HFFc6 (cell line): ENCODE measurements at places on chromosomes 6 and 20. TPM values are rescaled to one million over a fixed set of nuclear protein-coding genes. Genes with fewer than 3 reads are reported as not detected.

- DNase-seq, result no peak
Measured at GRCh38 chr6:128333581-128334223, 186.7 kb downstream of the PTPRK start.

DNA sequence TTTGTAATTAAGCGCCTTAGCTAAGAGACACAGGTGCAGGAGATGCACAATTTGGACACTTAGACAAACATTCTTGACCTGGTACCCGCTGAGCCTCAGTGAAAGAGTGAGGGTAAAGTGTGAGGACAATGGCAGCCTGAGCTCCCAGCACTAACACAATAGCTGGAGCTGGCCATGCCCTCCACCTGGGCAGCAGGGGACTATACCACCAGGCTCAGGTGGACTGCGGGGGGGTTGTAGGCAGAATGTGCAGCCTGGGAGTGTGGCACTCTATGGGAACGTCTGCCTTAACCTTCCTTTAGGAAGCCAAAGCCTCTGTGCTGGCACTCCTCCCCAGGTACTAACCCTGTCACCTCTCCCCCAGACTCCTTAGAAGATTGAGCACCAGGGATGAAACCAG, 23.6 kb downstream of the PRKN start:
- no peak for DNase-seq

- DNase-seq, result no peak
Measured at GRCh38 chr20:49544535-49544934, 23.4 kb downstream of the PTGIS start.

MYO6 gene
- 19.7 to 20.6 TPM (median 20.3 TPM) in 3 replicates for total RNA-seq

DNA sequence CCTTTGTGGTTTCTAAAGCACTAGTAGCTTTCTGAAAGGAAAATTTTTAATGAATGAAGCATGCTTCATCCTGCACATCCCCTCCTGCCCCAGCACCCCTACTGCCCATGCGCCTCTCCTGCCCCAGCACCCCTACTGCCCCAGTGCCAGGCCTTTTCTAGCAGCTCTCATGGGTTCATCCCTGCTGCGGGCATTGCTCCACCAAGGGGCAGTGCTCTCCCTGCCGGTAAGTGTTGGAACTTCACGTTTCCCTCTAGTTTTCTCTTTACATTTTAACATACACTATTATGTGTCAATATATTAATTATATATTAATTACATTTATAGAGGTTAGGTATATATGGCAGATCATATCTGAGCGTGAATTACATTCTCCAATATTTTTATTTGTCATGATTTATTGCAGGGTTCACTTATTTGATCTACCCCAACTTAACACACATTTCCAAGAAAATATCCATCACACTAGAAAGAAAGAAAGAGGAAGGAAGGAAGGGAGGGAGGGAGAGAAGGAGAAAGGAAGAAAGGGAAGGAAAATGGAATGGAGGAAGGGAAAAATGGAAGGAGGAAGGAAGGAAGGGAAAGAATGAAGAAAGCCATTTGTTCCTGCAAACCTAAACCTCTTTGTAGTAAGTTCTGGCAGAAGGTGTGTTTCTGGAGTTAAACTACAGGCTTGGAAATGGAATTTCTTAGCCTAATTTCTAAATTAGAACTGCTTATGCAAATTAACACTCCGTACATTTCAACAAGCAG, 46.8 kb downstream of the CEP43 start:
- DNase-seq, result no peak

- no peak for DNase-seq
Measured at GRCh38 chr6:113819169-113819830, 37.8 kb upstream of the MARCKS start.

GRCh38 chr20:63383556-63383955, 22.4 kb upstream of the CHRNA4 start:
- no peak for DNase-seq

DNA sequence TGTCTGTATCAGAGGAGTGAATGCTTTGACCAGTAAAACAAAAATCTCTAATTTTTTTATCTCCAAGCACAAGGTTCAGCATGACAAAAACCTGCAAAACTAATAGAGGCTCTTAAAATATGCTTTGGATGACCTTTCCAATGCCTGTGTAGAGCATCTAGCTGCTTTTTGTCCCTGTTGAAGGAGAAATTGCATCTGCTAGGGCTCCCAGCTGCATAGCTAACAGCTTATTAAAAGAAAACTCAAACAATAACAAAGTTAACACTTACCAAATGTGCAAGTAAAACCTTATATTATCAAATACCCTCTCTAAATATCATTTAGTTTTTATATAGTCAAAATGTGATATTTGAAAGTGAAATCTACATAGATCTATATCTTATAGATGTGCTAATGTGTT, 378.6 kb downstream of the CD109 start:
- no peak for DNase-seq

DNA sequence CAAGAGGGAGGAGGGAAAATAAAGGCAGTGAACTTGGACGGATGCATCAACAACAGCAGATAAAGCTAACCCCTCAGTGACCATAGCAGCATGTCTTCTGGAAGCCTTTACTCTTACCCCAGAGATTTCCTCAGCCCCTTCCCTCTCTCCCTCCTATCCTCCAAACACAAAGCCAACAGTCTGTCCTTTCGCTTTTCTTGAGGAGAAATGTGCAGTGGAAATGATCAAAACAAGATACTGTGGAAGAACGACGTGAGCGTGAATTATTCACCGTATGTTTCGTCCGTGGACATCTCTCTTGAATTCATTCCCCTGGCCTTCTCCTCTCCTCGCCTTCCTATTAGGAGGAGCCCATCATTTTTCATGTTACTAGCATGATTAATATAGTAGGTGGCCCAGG, 8.5 kb downstream of the NRN1 start:
- no peak for DNase-seq

- DNase-seq, result no peak
Measured at GRCh38 chr6:158620963-158621693, 23.4 kb downstream of the DYNLT1 start.

- no peak for DNase-seq
Measured at GRCh38 chr6:45450831-45451230, 73.1 kb upstream of the SUPT3H start.

GRCh38 chr6:121764493-121764892, 329.0 kb downstream of the GJA1 start:
- no peak for DNase-seq

DNA sequence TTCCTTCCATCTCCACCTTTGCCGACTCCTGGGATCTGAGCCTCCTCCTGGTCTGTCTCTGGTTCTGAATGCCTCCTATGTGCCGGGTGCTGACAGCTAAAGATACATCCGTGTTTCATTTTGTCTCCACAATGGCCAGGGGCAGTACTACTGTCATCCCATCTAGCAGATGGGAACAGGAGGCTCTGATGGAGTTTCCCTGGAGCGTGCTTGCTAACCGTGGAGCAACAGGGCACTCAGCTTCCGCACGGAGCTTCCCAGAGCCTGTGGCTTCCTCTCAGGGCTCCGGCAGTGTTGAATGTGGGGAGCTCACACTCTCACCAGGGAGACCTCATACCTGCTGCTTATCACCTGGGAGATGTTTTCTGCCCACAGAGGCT, 11.9 kb upstream of the NPBWR2 start:
- no peak for DNase-seq

DNA sequence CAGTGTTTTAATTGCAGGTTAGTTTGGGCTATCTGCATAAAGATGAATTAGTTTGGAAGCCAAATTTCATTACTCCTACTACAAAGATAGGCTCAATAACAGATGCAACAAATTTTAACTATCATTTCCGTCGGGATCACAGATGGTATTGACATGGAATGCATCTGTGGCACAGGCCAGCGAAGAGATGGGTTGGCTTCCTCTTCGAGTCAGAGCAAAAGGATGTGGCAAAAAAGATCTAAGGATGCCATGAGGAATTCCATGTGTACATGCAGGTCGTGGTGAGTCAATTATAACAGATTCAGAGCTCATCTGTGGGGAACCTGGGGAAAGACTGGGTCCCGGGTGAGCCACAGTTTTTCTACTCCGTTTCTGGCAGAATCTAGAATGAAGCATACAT, 83.0 kb upstream of the CITED2 start:
- no peak for DNase-seq

SPATA25 gene
- 0.33 to 0.42 TPM (median 0.35 TPM) in 3 replicates for total RNA-seq

DNA sequence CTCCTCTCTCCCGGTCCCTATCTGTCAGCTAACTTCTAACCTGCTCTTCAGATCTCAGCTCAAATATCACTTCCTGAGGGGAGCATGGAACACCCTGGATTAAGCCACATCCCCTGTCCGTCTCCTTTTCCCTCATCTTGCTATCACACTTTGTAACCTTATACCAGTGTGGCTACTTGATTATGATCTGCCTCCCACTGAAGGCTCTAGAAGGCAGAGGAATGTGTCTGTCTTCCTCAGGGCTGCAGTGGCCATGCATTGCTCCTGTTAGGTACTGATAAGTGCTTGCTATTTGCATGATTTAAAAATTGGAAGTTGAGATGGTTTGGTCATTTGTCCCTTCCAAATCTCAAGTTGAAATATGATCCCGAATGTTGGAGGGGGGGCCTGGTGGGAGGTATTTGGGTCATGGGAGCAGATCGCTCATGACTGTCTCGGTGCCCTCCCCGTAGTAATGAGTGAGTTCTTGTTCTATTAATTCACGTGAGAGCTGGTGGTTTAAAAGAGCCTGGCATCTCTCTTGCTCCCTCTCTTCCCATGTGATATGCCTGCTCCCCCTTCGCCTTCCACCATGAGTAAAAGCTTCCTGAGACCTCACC, 71.4 kb downstream of the PLCB4 start:
- DNase-seq, result no peak

SLC22A3 gene
- not detected in 3 replicates for total RNA-seq

DNA sequence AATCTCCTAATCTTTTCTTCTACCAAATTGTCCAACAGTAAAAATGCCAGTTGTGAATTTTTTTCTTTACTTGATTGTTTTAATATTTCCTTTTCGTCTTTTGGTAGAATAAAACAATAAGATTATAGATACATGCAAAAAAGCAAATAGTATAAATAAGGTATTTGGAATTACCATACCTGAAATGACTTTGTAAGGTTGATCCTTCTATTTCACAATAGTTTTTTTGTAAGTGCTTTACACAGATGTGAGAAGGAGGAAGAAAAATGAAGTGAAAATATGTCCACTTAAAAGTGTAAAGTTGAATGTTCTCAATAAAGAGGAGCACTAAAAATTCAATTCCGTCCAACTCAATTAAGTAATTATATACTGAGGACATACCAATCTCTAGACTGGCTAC, 457.6 kb downstream of the UTRN start:
- no peak for DNase-seq

BPIFB6 gene
- not detected in 2 replicates for total RNA-seq

DNA sequence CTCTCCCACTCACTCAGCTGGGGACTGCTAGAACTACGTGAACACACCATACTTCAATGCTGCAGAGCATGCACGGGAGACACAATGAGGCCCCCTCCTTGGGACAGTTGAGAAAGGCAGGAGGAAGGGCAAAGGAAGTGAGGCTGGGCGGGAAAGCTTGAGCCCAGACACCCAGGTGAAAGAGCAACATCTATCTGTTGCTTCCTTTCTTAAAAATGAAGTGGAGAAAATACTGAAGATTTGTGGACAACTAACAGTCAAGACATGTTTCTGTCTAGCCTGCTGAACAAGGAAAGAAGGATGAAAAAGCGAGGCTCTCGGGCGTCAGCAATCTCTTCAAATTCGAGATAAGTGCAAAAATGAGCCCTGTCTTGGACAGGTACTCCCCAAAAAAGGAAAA, 3.0 kb upstream of the NNAT start:
- DNase-seq, result no peak

- DNase-seq, result no peak
Measured at GRCh38 chr6:30019819-30020218, 41.2 kb upstream of the POLR1H start.

GRCh38 chr6:19472153-19472552, 365.0 kb upstream of the ID4 start:
- peak; percentile 90 for DNase-seq

- no peak for DNase-seq
Measured at GRCh38 chr6:26161322-26161721, 74.1 kb downstream of the HFE start.
